Umbilical cord (tissue), 2 donors: ENCODE measurements at places on chromosomes 6 and 20.

DNA sequence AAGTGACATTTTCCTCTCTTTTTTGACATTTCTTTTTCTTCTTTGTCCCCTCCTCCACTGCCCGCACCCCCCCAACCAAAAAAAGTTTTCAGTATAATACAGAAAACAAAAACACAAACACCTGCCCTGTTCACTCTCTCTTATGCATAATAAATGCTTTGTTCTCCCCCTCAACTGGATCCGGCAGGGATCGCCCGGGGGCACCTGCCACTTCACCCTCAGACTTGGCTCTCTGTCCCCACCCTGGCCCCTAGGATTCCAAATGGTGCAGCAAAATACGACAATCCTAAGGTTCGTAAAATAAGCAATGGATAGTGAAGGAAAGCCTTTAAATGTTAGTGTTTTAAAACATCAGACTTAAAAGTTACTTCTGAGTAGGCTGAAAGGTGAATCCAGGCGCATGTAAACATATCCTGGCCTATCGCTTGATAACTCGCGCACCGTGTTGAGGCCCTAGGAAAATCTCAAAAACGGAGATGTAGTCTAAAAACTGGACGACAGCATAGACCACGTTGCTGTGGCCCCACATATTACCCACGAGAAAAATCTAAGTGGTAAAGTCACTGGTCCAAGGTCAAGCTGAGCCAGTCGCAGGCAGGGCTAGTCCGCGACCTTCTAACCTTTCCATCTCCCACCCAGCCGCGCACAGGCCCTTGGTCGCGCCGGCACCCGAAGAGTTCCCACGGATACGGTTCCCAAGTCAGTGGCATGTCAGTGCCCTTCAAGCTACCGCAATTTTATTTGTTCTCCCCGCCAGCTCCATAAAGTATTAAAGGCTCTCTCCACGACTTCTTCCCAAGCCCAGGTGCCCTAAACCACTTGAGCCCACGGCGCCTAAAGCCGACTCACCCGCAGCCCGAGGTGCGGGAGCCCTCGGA lies 130.8 kb downstream of the OGFRL1 start:
- no peak for DNase-seq

DNA sequence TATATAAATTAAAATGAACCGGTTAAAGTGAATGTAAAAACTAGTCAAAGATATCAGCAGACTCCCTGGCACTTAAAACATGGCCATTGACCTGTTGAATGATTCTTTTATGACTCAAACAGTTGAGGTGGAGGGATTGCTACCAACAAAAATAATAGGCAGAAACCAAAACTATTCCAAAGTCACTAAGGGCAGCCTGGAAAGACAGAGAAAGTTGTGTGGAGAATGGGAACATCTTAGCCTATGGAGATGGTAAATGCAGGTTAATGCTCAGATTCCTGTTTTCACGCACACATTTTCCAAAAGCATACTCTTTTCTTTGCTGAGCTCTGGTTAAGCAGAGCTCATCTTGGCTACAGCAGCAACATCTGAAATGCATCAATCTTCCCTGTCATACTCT lies 553.5 kb downstream of the HACE1 start:
- no peak for DNase-seq

- no peak for DNase-seq
Measured at GRCh38 chr6:32989368-32989767, 20.0 kb downstream of the HLA-DOA start.

DNA sequence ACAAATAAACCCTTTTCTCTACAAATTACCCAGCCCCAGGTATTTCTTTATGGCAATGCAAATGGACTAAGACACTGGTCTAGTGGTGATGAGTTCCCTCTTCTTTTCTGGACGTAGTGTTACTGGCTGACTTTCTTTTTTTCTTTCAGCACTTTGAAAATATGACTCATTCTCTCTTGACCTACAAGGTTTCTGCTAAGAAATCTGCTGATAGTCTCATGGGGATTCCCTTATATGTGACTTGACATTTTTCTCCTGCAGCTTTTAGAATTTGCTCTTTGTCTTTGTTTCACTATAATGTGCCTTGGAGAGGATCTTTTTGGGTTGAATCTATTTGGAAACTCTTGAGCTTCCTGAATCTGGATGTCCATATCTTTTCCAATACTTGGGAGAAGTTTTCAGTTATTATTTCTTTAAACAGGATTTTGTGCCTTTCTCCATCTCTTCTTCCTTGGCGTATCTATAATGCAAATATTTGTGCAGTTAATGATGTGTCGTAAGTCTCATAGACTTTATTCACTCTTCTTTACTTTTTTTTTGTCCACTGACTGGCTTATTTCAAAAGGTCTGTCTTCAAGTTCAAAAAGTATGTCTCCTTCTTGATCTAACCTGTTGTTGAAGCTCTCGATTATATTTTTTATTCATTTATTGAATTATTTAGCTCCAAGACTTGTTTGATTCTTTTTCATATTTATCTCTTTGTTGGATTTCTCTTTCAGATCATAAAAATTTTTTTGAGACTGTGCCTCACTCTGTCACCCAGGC lies 42.2 kb upstream of the TPD52L1 start:
- no peak for DNase-seq

- DNase-seq: peak; percentile 75
Measured at GRCh38 chr6:79947191-79948186, at the start of gene ELOVL4. Gene ELOVL4, minus strand, starts transcription at chr6:79947553. Its CDS starts 274 bp downstream, at chr6:79947279.

DNA sequence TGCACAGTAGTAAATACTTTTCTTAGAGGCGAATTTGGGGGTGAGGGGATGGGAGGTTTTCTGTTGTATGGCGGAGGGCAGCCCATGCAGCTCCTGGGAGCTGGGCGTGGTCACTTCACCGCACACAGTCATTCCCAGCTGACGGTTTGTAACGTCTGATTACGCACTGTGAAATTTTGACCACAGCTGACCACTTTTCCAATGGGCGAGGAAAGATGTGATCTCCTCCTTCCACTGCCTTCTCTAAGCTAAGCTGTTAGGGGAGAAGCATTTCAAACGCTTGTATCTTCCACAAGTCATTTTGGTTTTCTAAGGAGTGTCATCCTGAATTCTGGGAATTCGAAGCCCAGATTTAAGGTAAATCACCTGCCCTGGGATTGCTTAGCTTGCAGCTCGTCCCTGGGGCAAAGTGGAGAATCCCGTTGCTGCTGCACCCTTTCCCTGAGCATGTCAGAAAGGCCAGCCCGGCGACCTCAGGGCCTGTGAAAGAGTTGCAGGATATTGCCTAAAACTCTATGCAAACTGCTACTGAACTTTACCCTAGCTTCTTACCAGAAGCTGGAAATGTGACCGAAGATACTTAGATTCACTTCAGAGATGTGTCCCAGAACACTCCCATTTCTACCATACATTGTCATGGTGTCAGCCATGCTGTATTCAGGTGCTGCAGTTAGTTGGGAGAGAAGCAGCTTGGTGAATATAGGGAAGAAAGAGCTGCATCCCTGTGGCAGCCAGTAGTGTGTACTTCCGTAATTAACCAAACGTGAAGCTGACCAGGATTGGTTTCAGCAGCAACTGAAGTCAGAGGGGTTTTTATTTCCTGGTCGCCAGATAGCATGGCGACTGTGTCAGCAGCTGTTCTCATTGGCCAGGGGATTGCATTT lies 58.9 kb downstream of the RREB1 start:
- no peak for DNase-seq

GRCh38 chr20:14860410-14860814 lies 523.0 kb upstream of the FLRT3 start:
- no peak for DNase-seq

DNA sequence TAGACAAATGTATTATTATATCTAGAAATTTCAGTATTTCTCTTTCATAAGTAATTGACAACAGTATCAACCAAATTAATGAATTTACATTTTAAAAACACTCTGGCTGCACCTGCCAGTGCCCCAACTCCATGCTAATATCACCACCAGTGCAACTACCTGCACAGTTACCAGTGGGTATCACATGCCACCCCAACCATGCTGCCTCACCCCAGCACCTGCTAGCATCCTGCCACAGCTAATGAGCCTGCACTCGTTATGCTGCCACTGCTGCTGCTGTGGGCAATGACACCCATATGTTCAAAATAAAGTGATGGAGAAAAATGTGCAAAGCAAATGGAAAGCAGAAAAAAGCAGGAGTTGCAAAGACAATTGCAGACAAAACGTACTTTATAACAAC lies 855.9 kb upstream of the MANEA start:
- no peak for DNase-seq

DNA sequence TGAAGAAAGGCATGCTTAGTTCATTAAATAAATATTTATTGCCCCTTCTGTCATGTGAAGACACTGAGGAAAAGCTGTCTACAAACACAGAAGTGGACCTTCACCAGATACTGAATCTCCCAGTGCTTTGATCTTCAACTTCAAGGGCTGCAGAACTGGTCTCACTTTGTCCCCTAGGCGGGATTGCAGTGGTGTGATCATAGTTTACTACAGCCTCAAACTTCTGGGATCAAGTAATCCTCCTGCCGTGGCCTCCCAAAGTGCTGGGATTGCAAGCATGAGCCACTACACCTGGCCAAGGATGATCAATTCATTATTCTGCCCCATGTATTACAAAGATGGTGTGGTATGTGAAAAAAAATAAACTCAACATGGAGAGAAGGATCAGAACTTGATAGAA lies 496.2 kb upstream of the HS3ST5 start:
- no peak for DNase-seq

- DNase-seq: no peak
Measured at GRCh38 chr6:157768304-157768703, 54.7 kb upstream of the SNX9 start.

DNA sequence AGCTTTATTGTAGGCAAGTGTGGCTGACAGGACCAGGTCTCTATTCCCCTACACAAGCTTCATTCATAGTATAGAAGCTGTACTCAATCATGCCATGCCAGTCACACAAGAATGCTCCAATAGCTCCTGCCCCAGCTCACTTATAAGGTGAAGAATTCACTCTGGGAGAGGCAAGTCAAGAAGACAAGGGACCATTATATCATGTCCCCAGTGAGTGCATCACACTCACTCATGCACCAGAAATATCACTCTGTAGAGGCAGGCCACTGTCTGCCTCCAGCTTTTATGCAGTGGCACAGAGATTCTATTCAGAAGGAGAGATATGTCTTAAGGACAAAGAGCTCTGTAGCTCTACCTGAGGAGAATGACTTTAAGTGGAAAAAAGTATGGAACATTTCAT lies 263.2 kb downstream of the GJA1 start:
- no peak for DNase-seq

- peak; percentile 50 for DNase-seq
Measured at GRCh38 chr6:34145161-34146020, 496 bp downstream of the GRM4 start.

DNA sequence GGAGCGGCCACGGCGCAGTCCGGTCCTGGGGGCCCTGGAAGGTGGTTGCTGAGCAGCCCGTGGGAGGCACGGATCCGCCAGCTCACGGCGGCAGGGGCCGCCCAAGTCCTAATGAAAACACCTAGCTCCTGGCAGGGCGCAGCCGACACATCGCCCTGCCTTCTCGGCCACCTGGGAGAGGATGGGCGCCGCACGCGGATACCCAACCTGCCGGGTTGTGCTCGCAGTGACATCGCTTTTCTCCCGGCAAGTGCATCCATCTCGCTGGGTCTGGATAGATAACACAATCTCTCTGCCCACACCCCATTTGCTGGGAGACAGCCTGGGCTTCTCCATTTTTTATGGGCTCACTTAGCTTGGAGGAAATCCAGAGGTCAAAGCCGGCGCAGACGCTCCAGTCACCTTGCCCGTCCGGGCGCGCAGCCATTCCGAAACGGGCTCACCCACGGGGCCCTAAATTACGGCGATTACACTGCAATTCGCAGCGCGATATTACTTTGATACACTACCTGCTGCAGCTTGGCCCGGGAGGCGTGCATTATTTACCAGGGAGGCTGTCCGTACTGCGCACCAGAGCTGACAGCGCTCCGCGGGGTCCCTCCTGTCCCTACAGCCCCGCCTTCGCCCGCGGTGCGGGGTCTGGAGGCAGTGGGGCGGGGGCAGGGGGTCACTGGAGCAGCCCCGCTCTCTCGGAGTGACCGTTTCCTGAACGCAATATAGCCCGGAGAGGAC lies 36.2 kb upstream of the CCDC167 start:
- DNase-seq: no peak

GRCh38 chr6:44530910-44531234 lies 143.4 kb downstream of the CDC5L start:
- no peak for DNase-seq

GRCh38 chr6:24755279-24755678 lies 19.5 kb upstream of the GMNN start:
- no peak for DNase-seq

DNA sequence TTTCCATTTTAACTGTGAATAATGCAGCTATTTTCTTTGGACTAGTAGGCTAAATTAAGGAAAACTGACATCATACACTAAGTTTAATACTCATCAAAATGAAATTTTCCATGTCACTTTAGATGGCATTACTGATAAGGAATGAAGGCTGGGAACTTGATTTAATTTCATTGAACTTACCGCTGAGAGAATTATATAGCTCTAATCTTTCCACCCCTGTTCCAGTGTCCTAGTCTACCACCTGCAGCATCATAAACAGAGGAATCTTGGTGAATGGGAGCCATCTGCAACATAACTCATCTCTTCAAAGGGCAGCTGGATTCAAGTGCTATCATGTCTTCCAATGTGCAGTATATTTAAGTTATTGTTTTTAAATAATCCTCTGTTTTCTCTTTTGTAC lies 1395.2 kb downstream of the EPHA7 start:
- no peak for DNase-seq

GRCh38 chr20:50915424-50915823 lies 15.8 kb downstream of the ADNP start:
- DNase-seq: peak; percentile 71

DNA sequence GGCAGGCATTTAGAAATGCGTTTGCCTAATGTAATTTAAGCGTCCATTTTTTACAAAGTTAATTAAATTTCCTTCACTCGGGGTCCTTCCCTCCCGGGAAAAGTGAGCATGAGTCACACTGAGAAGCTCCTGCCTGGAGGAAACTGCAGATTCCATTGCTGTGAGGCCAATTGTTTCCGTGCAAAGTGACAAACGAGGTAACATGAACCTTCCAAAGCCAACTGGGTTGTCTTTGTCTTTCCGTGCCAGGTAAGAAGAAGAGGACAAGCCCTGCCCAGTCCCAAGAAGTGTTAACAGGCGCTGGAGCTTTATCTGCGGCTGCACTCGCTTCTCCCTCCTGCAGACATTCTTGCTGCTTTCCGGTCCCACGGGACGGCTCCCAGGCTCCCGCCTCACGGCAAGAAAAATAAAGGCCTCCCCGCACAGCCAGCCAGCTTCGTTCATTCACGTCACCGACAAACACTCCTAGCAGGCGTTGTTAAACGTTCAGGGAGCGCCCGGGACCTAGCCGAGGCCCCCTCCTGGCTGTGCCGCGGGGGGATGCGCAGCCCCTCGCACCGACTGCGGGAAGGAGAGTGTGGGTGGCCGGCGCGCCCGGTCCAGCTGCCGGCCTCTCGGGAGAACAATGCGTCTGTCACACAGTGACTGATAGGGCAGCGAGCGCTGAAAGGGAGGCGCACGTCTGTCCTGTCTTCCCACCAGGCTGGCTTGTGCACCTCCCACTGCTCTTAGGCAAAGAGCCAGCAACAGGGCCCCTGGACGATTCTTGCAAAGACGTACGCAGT lies 61.5 kb upstream of the HDDC2 start:
- peak; percentile 94 for DNase-seq
